Left colon (tissue), 2 donors: ENCODE measurements at places on chromosomes 2 and 18.

GRCh38 chr18:58539659-58540380, 89.1 kb downstream of the ALPK2 start:
- no peak for DNase-seq

DNA sequence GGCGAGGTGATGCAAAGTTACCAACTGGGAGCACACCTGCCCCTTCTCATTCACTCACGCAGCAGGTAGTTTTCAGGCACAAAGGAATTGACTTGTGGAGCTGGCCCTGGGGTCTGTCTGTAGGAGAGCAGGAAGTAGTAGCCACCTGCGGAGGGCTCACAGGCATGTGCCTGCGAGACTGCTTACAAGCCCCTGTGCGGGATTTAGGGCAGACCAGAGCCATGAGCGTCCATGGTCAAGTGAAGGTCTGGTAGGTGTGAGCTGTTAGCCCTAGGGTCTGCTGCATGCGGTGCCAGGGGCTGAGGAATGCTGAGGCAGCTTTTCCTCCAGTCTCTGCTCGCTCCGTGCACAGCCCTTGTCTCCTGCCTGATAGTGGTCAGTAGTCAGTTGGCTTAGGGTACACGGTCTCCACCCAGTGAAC, 18.9 kb downstream of the INPP4A start:
- DNase-seq = peak; percentile 5

GRCh38 chr2:144348846-144349245, 171.1 kb downstream of the ZEB2 start:
- DNase-seq = no peak

GRCh38 chr18:44659771-44660170, 20.9 kb upstream of the SETBP1 start:
- DNase-seq = no peak

DNA sequence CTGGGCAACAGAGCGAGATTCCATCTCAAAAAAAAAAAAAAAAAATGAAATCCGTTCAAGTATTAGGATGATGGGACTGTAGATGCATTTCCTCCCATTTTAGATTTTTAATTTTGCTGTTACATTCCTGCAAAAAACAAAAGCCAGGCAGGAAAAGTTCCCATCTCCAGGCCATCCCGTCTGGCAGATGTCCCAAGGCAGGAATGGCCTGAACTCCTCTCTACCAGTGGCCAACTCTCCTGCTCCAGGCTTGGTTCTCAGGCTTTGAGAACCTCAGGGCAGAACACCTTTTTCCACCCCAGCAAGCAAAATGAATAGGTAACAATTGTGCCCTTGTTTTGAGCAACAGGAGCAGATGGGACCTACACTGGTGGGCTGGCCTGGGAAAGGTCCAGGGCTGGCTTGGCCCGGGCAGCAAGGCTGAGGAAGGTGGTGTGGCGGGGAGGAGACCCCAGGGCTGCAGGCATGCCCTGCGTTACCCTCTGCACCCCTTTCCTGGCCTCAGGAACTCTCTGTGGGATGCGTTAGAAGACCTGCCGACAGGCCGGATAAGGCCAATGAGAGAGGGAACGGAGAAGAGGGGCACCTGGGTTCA, 86.0 kb downstream of the FAM210A start:
- DNase-seq = no peak

DNA sequence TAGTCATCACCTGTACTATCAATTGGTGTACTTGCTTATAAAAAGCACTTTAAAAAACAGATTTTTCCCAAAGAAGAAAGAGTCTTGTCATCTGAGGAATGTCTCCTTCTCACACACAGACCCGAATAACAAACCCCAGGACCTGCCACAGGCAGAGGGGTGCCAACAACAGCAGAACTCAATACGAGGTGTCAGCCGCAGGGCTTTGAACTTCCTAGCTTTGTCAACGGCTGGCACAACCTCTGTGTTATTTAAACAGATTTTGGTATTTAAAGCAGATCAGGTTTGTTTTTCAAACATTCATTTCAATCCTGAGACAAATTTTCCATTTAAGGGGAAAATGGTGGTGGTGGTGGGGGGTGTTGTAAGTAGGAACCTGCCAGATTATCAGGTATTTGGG, 138.4 kb upstream of the RIOK3 start:
- DNase-seq = no peak

DNA sequence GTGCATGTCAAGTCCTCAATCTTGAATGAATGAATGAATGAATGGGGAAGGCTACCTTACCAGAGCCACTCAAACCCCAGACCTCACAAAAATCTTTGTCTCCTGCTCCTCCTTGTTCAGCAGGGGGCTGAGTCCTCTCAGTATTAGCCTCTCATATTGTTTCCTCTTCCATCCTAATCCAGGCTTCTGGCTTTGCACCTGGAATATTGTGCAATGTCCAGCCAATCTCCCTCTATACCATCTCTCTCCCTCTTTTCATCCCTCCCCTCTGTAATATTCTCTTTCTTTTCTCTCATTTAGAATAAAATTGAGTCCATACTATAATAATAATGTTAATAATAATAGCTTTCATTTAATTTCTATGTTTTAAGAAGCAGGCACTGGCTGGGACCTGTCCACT, 34.3 kb downstream of the ARHGAP25 start:
- DNase-seq = no peak

GRCh38 chr2:159714247-159714930, 2.1 kb downstream of the MARCHF7 start:
- DNase-seq = no peak

- DNase-seq = no peak
These were observed 825 bp upstream of the SCYGR1 start for GRCh38 chr2:227388537-227389011.

- no peak for DNase-seq
These were observed 56.8 kb downstream of the TGFA start for GRCh38 chr2:70496819-70497218.

GRCh38 chr2:133040170-133040569, 370.2 kb upstream of the LYPD1 start:
- DNase-seq = no peak

DNA sequence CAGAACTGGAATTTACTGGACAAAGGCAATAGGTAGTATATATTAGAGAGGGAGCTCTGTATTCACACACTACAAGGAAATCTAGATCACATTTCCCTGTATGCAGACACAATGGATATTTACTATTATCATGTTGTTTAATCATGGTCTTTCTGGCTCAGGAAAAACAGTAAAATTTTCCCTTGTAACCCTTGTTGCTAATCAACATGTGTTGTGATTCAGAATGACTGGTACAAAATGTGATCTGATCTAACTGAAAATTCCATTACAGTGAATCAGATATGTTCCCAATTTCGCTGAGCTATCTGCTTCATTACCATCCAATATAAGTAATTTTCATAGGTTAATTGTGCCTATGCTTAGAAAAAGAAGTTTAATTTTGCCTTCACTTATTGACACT, 1109.7 kb downstream of the LRP1B start:
- DNase-seq = no peak

- DNase-seq = no peak
These were observed 278.7 kb upstream of the PXDN start for GRCh38 chr2:2022941-2023586.

DNA sequence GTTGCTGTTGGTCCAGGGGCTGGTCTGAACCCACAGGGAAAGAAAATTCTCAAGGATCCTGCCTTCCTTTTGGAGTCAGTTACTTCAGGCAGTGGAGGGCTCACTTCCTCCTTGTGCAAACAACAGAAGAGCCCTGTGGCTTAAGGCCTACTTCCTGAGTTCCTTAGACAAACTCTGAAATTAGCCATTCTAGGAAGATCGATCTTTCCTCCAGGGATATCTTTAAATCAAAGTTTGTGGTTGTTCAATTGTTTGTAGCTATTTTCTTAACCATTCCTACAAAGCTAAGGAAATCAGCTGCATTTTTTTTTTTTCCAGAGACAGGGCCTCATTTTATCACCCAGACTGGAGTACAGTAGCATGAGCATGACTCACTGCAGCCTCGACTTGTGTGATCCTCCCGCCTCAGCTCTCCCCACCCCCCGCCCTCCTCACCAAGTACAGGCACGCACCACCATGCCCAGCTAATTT, 156.0 kb downstream of the TANC1 start:
- DNase-seq = peak; percentile 48

- DNase-seq = no peak
These were observed 68.6 kb downstream of the PTGR3 start for GRCh38 chr18:75140296-75140695.
